Esophagus squamous epithelium (tissue), 5 donors: ENCODE measurements at places on chromosomes 12 and 14. TPM values are rescaled to one million over a fixed set of nuclear protein-coding genes. Genes with fewer than 3 reads are reported as not detected.

Gene C1QL4
- not detected for total RNA-seq

DNA sequence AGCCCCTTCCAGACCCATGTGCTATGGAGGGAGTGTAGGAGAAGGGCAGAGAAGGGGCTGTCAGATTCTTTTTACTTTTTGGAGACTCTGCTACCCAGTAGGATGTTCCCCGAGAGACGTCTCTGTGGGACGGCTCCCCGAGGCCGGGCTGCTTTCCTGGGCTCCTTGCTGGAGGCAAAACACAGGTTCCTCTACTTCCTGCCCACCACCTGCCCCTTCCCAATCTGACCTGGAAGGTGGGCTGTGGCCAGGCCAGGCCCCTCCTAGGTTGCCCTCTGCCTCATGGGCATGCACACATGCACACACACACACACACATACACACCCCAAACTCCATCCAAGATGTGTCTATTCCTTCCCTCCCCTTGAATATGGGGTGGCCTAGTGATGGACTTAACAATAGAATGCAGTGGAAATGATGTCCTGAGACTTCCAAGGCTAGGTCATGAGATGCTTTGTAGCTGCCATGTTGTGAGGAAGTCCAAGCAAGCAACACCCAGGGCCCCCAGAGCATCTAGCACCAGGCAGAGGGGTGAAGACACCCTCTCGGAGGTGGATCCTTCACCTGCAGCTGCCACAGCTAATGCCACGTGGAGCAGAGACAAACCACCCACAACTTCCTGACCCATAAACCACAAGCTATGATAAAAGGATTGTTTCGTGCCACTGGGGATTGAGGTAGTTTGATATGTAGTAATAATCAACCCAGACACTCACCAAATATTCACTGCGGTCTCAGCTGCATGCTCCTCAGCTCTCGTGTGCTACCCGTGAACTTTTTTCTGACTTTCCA, 1.6 kb upstream of the ASB2 start:
- no peak for DNase-seq

Gene PAH
- total RNA-seq: not detected

DNA sequence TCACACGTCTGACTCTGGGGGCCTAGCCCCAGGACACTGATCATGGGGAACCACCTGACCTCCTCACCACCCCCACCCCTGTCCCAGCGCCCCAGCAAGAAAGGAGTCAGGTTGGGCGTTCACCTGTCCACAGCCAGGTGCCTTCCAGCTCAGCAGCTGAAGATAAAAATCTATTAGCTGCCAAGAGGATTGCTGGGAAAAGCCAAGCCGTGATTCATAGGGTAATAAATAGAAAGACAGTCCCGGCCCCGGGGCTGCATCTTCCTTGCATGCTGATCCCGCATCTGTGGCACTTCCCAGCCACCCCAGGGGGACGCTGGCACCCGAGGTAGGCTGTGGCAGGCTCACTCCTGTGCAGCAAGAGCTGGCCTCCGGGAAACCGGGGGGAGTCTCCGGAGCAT, 70.2 kb upstream of the NCOR2 start:
- no peak for DNase-seq

Gene NOS1
- 1.9 TPM for total RNA-seq

- no peak for DNase-seq
Measured at GRCh38 chr12:56931474-56931978, 2.7 kb downstream of the SDR9C7 start.

- DNase-seq: no peak
Measured at GRCh38 chr14:75280291-75280830, 1.7 kb downstream of the FOS start.

Gene INHBC
- total RNA-seq: not detected

Gene ADGRD1
- 15.3 TPM for total RNA-seq
